Bronchial epithelial cell (primary cell): ENCODE measurements at places on chromosomes 4 and X. TPM values are rescaled to one million over a fixed set of nuclear protein-coding genes. Genes with fewer than 3 reads are reported as not detected.
A peak's percentile ranks its signal among the peaks of the same experiment; 100 is the strongest.

DNA sequence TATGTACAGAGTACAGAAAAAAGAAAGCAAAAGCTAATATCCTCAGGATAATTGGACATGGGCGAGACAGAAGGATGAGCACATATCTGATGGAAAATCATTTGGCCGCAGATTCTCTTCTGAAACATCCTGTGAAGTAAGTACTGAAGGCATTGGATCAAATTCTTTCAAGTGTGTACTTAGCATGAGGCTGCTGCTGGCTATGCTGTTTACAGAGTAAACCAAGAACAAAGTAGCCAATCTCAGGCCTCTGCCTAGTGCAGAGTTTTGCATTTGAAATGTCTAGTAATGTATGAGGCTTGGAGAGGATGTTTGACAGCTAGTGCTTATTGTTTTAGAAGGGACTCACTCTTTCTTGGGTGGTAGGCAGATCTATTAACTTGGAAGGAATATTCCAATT is 128.5 kb downstream of the MAGEC2 start:
- no peak for DNase-seq

Gene RTL9
- total RNA-seq, result not detected in 2 replicates

Gene CDKL2
- 0.90 and 1.3 TPM in 2 replicates for total RNA-seq

GRCh38 chr4:141130947-141131605 is 2.2 kb downstream of the RNF150 start:
- no peak for DNase-seq

Gene TMEM33
- 63.5 and 106 TPM in 2 replicates for total RNA-seq

GRCh38 chr4:163755013-163755412 is 260.5 kb downstream of the TMA16 start:
- DNase-seq, result peak; percentile 38

Gene ANXA3
- 705 and 1,062 TPM in 2 replicates for total RNA-seq
